ENCODE measurements at places on chromosomes 2 and 18. TPM values are rescaled to one million over a fixed set of nuclear protein-coding genes. Genes with fewer than 3 reads are reported as not detected.

DNA sequence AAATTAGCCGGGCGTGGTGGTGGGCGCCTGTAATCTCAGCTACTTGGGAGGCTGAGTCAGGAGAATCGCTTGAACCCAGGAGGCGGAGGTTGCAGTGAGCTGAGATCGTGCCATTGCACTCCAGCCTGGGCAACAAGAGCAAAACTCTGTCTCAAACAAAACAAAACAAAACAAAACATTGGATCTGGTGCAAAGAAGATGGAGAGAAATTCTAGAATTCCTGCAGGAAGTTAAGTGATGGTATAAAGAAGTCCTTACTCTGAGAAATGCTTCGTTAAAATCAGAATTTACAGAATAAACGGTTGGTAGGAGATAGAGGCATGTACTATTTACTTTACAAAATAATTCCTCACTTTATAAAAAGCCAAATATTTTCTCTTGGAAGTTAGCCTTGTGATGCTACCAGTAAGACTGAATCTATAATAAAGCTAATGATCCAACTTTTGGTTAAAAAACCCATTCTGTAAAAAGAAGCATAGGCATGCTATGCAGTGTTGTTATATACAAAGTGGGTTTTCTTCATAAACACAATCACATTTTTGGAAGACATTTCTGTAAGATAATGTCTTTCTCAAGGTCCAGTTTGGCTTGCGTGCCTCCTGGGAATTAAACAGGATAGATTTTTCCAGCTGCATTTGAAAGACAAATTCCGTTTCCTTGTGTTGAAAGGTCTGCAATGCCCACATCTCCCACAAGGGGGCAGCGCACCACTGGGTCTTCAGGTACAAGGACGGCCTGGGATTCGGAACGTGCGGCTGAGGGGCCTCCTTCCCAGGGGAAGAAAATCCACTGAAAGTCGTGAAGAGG is 35.6 kb upstream of the PNO1 start:
- DNase-seq = peak; percentile 95

The SH3RF3 gene
- 7.4 TPM for total RNA-seq

GRCh38 chr2:221674446-221674845 is 102.3 kb upstream of the EPHA4 start:
- no peak for DNase-seq

DNA sequence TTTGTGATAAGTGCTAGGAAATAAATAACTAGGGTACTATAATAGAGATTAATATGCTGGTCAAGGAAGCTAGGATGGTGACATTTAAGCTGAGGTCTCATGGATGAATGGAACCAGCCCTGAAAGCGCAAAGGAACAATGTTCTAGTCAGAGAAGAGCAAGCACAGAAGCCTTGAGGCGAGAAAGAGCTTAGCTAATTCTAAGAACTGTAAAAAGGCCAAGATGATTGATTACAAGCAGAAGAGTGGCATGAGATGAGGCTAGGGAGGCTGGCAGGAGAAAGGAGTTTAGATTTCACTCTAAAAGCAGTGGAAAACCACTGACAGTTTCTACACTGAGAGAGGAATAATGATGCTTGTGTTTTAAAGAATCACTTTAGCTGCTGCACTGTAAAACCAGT is 3.4 kb upstream of the YIPF4 start:
- no peak for DNase-seq

DNA sequence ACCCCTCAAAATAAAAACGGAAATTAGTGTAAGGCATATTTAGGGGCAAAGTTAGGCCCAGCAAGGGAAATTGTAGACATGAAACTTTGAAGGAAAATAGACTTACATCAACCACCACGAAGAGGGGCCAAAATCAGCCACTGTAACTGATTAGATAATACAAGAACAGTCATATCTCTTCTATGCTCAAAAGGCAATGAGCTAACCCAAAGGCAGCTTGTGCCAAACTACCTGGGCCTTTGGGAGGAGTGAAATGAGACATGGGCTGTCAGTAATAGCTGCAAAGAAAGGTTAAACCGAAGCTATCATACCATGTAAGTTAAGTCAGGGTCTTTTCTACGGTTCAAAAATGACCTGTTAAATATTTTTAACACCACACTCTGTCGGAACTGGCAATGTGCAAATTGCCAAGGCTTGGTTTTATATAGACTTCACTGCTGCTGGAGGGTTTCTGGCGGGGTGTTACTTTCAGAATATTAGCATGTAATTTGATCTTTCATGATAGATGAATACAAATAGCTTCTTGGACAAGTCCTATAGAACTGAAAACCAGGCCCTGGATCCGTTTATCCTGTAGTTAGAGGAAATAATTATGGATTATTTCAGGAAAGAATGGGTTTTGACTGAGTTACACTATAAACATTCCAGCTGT is 69.6 kb downstream of the ACVR1 start:
- no peak for DNase-seq

DNA sequence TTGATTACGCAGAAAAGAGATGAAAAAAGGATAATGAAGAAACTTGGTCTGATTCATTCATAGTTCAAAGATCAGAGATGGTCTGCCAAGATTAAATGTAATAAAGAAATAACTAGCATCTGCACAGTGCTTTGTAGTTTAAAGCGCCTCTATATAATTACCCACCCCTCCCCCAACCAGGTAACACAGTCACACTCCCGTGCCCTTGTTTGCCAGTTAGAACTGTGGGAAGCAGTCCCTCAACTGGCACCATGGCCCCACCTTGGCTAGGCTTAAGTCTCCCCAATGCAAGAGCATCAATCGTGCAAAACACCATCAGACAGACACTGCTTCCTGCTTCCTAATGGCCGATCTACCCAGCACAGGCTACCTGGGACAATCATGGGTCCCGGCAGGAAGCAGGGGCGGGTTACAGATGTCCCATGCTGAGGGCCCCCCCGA is 11.6 kb downstream of the ADCY3 start:
- DNase-seq = no peak

- DNase-seq = peak; percentile 58
Measured at GRCh38 chr2:27807476-27807875, 36.0 kb downstream of the MRPL33 start.

- DNase-seq = peak; percentile 86
Measured at GRCh38 chr2:227884511-227884947, 13.1 kb downstream of the DAW1 start.

DNA sequence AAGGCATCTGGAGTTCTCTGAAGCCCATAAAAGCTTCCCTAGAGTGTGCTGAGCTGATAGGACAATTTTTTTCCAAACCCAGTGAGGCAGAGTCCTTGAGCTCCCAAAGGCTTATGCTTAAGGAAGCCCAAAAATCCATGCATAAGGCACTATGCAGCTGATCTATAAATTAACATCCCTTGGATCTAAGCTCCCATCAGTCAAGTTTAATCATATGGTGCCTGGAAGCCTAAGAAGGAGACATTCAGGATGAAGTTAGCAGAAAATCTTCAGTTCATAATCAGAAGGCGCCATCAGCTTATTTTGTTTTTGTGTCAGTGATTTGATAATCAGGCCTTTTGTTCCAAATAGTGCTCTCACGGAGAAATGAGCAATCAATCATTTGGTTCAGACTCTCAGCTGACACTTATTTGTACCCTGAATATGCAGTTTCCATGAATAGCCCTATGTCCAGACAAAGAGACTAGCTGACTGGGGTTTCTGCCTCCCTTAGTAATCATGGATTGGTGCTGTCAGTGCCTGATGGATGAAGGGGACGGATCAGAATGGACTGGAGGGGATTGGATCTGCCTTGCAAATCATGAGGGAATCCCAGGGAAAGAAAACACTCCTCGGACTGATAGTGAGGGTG is 464.8 kb upstream of the RGPD4 start:
- no peak for DNase-seq

The C2orf76 gene
- total RNA-seq = 8.2 TPM

The COL4A4 gene
- total RNA-seq = 1.9 TPM

GRCh38 chr2:4090668-4091630 is 387.6 kb downstream of the DCDC2C start:
- no peak for DNase-seq

DNA sequence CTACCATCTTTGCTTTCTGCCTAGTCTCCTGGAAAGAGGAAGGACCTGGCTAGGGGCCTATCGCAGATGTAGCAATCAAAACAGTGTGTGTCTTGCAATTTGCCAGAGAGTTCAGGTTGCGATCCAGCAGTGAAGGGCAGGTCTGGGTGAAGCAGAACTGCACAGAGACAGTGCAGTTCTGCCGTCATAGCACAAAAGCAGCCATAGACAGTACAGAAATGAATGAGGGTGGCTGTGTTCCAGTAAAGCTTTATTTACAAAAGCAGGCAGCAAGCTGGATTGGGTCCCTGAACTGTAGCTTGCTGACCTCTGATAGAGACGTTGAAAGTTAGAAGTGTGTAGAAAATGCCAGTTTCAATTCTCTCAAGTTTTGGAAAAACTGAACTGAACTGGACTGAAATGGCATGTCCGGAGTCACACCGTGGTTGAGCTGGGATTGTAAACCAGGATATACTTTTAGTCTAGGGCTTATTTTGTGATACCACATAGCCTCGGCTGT is 186.8 kb downstream of the LTBP1 start:
- no peak for DNase-seq

DNA sequence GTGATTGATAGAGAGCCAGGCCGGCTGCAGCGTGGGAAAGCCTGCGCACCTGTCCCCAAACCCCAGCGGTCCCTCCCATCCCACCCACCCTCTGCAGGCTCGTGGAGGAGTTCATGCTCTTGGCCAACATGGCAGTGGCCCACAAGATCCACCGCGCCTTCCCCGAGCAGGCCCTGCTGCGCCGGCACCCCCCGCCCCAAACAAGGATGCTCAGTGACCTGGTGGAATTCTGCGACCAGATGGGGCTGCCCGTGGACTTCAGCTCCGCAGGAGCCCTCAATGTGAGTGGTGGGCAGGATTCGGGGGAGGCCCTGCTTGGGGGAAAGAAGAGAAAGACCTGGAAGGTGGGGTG is 48.9 kb upstream of the ALPP start:
- no peak for DNase-seq

GRCh38 chr2:170245312-170245711 is 67.4 kb downstream of the MYO3B start:
- no peak for DNase-seq

DNA sequence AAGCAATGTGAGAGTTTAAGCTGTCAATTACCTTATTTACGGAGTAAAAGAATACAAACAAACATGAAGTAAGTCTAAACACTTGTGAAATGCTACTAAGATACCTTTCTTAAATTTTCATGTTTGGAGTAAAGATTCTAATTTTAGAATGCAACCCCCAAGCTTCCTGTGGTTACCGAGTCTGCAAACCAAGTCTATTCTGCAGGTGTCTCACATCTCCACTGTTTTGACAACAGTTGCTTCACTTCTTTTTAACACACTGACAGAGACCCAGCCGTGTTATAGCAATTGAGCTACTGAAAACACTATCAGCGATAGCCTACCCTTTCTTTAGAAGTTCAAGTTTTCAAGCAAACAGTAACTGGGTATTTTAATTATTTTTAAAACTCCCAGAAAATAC is 608.3 kb downstream of the ERBB4 start:
- peak; percentile 39 for DNase-seq

GRCh38 chr2:209900638-209901037 is 101.8 kb upstream of the RPE start:
- no peak for DNase-seq

The NXPH2 gene
- total RNA-seq = not detected

The VIL1 gene
- 12.9 TPM for total RNA-seq

The GRHL1 gene
- 5.7 TPM for total RNA-seq

DNA sequence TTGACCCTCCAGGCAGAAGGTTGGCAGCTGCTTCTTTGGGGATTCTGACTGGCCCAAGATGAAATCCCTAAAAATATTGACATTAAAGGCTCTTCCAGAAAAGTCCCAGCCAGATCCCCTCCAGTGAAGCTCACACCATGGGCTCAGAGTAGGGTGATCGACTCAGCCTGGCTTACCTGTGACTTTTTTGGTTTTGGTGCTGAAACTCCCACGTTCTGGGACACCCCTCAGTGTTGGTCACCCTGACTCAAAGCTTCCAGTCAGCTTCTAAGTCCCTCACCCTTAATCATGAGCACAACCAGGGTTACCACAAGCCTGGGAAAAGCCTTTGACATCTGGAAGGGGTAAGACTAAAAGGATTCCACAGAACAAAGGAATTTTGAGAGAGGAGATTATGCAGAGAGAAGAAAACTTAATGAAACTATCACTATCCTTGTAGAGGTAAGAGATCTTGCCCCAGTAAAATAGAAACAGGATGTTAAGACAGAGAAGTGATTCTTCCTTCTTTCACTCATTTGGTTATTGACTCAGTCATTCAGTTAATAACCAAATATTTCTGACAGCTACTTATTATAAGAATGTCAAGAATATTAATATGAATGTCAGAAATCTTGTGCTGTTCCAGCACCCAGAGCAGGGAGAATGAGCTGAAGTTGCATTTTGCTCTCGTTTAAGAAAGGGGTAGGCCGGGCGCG is 66.8 kb upstream of the SEC11C start:
- no peak for DNase-seq

The DGKD gene
- 212 TPM for total RNA-seq

GRCh38 chr2:62010632-62011256 is 105.3 kb downstream of the COMMD1 start:
- DNase-seq = no peak
